IMR-90 (cell line): ENCODE measurements at places on chromosomes 5 and 9. TPM values are rescaled to one million over a fixed set of nuclear protein-coding genes. Genes with fewer than 3 reads are reported as not detected.

MSX2 gene
- total RNA-seq, result 1.9 and 2.2 TPM in 2 replicates

GRXCR2 gene
- total RNA-seq, result not detected in 2 replicates

TLX3 gene
- total RNA-seq, result not detected in 2 replicates

ALDH1A1 gene
- total RNA-seq, result not detected in 2 replicates

LEAP2 gene
- under 0.01 TPM in 2 replicates for total RNA-seq

BARHL1 gene
- total RNA-seq, result not detected in 2 replicates

CCDC192 gene
- total RNA-seq, result not detected in 2 replicates

LCN1 gene
- total RNA-seq, result not detected in 2 replicates

LHX2 gene
- total RNA-seq, result not detected in 2 replicates

FBXO10 gene
- 6.6 and 7.5 TPM in 2 replicates for total RNA-seq

GRCh38 chr5:14327624-14328023 lies 184.5 kb downstream of the TRIO start:
- DNase-seq, result no peak

DNA sequence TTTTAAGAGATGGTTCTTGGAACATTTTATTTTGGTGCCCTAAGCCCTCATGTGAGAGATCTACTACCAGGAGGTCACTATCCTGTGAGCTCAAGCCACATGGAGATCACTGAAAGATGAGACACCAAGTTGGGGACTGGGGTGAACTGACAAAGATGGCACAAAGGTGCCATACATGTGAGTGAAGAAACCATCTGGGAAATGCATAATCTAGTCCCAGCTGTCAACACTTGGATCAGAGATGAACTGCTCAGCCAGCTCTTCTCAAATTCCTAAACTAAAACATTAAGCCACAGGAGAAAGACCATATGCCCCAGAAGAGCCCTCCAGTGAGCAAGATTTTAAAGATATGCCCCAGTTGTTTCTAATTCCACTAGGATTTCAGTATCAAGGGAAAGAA lies 22.2 kb upstream of the MYOT start:
- DNase-seq, result no peak

- DNase-seq, result no peak
Observed at GRCh38 chr5:29037716-29038115, 1999.3 kb upstream of the CDH9 start.

DNA sequence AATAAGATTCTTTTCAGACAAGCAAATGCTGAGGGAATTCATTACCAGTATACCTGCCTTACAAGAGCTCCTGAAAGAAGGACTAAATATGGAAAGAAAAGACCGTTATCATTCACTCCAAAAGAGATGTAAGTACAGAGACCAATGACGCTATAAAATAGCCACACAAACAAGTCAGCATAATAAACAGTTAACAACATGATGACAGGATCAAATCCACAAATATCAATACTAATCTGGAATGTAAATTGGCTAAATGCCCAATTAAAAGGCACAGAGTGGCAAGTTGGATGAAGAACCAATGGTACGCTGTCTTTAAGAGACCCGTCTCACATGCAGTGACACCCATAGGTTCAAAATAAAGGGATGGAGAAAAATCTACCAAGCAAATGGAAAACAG lies 349.6 kb upstream of the MPDZ start:
- DNase-seq, result no peak

- DNase-seq, result no peak
Observed at GRCh38 chr9:129327552-129328328, 149.7 kb upstream of the IER5L start.

- DNase-seq, result peak; percentile 83
Observed at GRCh38 chr9:81535542-81536241, 153.7 kb downstream of the TLE1 start.

DNA sequence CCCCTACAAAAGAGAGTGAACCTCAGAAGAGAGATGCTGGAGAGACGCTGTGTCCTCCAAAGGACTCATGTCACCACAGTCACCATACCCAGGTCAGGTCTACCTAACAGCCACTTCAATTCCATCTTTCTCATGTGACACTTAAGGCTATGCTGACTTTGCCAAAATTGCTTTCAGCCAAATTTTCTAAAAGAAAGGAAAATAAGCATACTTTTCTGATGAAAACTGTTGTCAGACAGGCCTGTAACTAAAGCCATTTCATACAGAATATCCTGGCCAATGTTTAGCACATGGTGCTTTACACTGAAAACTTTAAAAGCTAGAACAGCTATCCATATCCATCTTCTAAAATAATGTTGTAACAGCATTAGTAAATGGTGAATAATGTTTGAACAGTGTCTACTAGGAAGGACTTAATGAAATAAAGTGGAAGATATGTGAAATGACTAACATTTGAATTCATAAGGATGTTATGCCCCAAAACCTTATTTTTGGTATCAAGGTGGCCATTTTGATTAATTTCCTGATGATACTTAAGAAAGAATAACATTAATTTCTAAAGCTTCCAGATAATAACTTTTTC lies 97.2 kb downstream of the NFIB start:
- no peak for DNase-seq

DNA sequence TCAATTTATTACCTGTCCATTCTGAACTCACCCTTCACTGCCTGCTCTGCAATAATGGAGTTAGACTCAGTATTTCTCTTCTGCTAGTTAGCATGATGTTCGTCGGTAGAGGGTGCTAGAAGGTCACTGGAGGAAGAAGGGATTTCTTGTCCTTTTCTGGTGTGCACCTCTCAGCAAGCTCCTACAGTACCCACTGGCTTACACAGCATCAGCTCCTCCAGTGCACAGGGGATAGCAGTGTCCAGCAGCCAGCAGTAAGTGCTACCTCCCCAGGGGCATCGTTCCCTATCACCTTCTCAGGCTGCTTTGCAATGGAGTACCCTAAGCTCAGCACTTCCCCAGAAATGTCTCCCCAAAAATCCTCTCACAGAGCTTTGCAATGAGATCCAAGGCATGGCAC lies 45.9 kb upstream of the APC start:
- peak; percentile 43 for DNase-seq

- peak; percentile 67 for DNase-seq
Observed at GRCh38 chr5:157528036-157528632, 47.4 kb downstream of the ADAM19 start.

- DNase-seq, result no peak
Observed at GRCh38 chr9:96148634-96149532, 153.1 kb downstream of the HSD17B3 start.

DNA sequence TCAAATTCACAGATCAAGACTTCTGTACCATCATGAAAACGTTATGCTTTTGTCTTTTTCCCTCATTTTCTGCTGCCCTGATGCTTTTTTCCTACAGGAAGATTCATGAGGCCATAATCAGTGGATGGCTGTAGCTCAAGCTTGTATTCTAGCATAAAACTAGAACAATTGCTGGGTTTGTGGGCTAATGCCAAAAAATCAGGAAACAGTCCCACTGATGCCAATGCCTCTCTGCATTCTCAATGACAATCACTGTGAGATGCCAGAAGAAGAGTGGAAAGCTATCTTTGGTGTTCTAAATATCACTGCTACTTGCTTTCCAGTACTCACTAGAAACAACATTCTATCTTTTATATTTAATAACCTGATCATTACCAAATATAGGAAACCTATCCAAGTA lies 33.3 kb upstream of the FAM170A start:
- no peak for DNase-seq

GRCh38 chr5:32471784-32472183 lies 27.2 kb upstream of the ZFR start:
- no peak for DNase-seq

DNA sequence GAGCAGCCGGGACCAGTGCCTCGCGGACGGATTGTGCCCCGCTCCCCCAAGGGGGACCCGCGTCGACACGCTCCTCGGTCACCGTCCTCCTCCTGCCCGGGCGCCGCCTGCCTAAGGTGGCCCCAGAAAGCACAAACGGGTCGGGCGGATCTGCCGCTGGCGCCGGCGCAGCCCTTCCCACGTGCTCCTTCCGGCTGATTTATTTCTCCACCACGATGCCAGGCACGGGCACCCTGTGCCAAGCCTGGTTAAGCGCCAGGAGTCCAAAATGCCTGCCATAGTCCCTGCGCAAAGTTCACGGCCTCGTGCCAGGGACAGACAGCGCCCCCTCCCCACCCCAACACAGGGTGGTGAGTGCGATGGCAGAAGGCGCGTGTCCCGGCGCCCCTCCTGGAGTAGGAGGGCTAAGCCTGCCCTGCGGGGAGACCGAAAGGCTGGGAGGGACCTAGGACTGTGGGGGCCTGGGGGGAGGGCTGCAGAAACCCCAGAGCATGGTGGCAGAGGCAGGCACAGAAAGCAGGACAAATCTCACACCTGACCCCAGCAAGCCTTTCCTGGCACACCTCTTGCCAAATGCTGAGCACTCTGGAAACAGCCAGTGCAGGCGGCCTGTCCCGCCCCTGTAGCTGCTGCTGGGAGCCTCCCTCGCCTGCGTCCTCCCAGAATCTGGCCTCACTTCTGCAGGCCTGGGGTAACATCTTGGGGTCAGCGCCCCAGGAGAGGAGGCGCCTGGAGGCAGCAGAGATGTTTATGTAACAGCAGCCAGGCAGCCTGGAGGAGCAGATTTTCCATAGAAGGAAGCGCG lies 1.1 kb upstream of the NOTCH1 start:
- peak; percentile 35 for DNase-seq

DNA sequence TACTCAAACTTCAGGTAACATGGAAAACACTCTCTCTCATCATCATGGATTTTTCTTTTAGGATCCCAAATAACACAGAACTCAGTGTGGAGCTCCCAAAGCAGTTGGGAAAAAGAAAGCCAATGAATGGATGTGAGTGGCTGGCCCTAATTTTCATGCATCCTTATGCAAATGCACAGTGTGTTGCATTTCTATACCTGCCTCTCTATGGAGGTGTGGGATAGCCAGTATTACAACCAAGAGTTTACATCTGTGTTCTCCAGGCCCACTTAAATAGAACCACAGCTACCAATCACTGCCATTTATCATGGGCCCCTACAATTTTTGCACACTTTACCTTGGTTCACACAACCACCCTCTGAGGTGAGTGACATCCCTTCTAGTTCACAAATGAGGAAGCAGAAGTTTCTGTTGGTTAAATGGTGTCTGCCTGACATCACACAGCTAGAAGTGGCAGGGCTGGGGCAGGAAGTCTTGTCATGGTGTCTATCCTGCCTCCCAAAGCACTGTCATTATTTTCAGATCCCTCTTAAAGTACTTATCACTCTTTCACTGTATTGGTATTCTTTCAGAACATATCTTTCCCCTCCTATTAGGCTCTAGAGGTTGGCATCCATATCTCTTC lies 17.3 kb downstream of the MAMDC2 start:
- DNase-seq, result no peak

DNA sequence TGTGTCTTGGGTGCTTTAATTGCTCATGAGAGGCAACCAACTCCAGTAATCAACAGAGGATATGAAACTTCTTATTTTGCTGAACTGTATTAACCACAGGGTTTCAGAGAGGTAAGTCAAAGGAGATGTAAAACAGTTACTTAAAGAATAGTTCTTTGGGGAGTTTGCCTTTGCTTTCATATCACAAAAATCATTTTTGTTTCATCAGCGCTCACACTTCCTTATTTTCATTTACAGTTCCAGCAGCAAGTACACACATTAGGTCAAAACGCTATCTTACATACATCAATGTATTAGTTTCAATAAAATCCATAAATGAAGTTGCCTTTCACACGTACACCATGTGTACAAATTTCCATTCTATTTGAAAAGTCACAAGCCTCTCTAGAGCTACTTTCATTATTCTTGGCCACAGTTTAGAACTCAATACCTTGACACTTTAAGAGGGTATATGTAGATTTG lies 50.1 kb downstream of the ST8SIA4 start:
- no peak for DNase-seq

GRCh38 chr5:134997015-134997414 lies 29.3 kb downstream of the CATSPER3 start:
- DNase-seq, result no peak

DNA sequence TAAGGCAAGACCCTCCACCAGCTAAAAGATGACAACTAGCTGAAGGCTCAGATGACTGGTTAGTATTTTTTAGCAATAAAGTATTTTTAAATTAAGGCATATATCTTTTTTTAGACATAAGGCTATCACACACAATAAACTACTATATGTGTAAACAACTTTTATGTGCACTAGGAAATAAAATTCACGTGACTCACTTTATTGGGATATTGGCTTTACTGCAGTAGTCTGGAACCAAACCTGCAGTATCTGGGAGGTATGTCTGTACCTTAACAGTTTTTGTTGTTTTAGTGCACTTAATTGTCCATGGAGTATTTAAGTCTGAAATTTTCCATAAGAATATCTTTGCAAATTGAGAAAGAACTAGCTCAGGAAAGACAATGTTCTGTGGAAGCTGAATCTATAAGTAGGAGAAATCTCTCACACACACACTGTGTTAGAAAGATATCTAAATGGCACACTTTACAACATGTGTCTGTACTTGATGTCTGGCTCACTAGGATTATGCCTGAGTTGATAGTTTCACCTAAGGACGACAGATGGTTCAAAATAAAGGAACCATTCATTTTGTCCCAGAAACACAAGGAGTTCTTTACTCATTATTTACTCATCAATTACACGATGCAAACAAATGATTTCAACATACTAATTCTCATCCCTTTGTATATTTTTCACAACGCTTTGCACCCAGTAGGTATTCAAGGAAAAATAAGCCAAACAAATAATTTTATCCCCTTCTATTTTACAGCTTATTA lies 4.6 kb downstream of the RAPGEF6 start:
- DNase-seq, result no peak

GRCh38 chr5:58542709-58543108 lies 40.2 kb upstream of the RAB3C start:
- DNase-seq, result no peak

- DNase-seq, result no peak
Observed at GRCh38 chr9:136527131-136527530, 18.7 kb downstream of the NOTCH1 start.
